SK-N-SH treated with all-trans-retinoic acid at 6 μM for 48 hours (cell line): ENCODE measurements at places on chromosomes 4 and X.
A peak's percentile ranks its signal among the peaks of the same experiment; 100 is the strongest.

- no peak for ATAC-seq
Measured at GRCh38 chrX:110966091-110966454, 129.9 kb upstream of the PAK3 start.

GRCh38 chr4:1036095-1036494, 24.7 kb downstream of the FGFRL1 start:
- ATAC-seq: no peak

GRCh38 chr4:27775156-27775555, 914.5 kb downstream of the STIM2 start:
- ATAC-seq: no peak

DNA sequence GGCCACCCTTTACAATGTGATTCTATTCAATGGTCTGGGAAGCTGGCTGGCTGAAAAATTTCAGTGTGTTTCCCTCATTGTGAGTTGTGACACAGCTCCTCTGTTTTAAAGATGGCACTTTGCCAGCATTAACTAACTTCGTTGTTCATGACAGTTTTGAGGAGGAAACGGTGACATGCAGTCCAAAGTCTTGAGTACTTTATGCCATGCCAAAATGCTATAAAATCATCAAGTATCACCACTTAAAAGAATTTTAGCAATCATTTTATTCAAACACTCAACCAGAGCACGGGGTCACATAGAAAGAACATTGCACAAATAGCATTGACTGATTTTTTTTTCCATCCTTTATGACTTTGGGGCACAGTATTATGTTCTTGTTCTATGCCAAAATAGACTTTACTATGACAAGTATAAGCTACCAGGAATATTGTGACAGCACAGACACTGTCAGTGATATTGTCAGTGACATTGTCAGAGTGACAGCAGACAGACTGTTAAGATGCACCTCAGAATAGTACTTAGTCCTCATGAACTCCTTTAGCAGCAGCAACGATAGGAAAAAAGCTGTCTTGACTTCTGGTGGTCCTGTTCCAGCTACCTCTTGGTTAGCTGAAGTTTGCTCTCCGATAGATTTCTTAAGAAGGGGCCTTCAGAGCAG, 46.7 kb downstream of the CXCL13 start:
- no peak for ATAC-seq

GRCh38 chr4:3676907-3677747, 89.1 kb upstream of the ADRA2C start:
- ATAC-seq: no peak

DNA sequence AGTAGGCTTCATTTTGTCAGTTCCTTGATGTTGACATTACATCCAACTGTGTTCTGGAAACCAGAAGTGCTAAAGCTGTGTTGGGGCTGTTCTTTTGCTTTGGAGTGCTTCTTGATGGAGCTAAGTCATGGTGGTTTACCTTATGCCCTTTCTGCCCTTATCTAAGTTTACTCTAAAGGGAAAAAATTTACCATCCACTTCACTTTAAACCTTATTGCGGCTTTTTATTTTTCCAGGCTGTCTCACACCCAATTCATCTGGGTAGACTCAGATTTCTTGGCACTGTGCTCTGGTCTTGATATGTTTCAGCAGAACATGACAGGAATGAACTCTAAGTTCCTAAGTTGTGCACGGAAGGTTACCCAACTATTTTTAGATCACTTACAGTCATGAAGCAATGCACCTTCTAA, 104.7 kb upstream of the TTC29 start:
- no peak for ATAC-seq

GRCh38 chr4:183503497-183504063, 1.3 kb upstream of the ING2 start:
- no peak for ATAC-seq

- peak; percentile 58 for ATAC-seq
Measured at GRCh38 chrX:30513284-30513683, 64.3 kb downstream of the TASL start.

- ATAC-seq: no peak
Measured at GRCh38 chr4:63795301-63795700, 613.9 kb downstream of the TECRL start.

DNA sequence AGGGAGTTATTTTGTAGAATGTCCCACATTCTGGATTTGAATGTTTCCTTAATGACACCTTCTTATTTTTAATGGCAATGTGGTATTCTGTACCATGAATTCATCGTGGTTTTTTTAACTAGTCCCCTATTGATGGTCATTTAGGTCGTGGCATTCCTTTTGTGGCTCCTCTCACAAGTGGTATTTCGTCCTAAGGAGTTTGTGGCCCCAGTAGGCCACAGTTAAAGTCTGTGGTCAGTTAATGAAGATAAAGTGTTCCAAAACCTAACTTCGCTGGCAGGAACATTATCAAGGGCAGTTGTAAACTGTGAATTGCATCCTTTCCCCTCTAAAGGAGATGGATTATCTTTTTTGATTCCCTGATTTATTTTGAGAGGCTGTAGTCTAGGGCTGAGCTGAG, 133.2 kb downstream of the TMEM164 start:
- ATAC-seq: no peak

DNA sequence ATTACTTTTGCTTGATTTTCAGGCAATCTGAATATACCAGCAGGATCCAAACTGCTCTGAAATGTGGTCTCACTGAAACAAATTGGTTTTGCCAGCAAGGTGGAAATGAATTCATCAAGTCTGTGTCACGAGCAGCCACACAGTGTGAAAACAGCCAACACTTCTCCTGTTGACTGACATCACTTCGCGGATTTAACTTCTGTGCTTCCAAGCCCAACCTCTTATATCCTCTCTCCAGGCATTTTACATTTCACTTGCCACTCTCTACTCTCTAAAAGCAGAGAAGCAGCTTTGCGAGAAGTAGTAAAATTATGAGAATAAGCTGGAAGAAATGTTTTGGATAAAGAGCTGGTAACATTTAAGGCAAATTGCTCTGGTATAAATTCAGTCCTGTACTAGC, 106.1 kb upstream of the FRG1 start:
- no peak for ATAC-seq

GRCh38 chrX:47992095-47992380, 11.8 kb downstream of the ZNF182 start:
- ATAC-seq: no peak

GRCh38 chr4:70915036-70915815, 13.1 kb downstream of the MOB1B start:
- no peak for ATAC-seq

GRCh38 chrX:15564981-15565579, 35.7 kb downstream of the ACE2 start:
- ATAC-seq: peak; percentile 97
